Epithelial cell of proximal tubule (primary cell): ENCODE measurements at places on chromosomes 7 and 10. TPM values are rescaled to one million over a fixed set of nuclear protein-coding genes. Genes with fewer than 3 reads are reported as not detected.
A peak's percentile ranks its signal among the peaks of the same experiment; 100 is the strongest.

Gene NDUFB8
- 217 and 269 TPM in 2 replicates for total RNA-seq

Gene MMD2
- not detected in 2 replicates for total RNA-seq

Gene DRGX
- total RNA-seq: not detected in 2 replicates

Gene TES
- total RNA-seq: 153 and 174 TPM in 2 replicates

Gene DENND10
- 41.5 and 41.8 TPM in 2 replicates for total RNA-seq

Gene NKX2-3
- total RNA-seq: not detected in 2 replicates

GRCh38 chr10:5666841-5667630, 641 bp upstream of the ASB13 start:
- DNase-seq: no peak

DNA sequence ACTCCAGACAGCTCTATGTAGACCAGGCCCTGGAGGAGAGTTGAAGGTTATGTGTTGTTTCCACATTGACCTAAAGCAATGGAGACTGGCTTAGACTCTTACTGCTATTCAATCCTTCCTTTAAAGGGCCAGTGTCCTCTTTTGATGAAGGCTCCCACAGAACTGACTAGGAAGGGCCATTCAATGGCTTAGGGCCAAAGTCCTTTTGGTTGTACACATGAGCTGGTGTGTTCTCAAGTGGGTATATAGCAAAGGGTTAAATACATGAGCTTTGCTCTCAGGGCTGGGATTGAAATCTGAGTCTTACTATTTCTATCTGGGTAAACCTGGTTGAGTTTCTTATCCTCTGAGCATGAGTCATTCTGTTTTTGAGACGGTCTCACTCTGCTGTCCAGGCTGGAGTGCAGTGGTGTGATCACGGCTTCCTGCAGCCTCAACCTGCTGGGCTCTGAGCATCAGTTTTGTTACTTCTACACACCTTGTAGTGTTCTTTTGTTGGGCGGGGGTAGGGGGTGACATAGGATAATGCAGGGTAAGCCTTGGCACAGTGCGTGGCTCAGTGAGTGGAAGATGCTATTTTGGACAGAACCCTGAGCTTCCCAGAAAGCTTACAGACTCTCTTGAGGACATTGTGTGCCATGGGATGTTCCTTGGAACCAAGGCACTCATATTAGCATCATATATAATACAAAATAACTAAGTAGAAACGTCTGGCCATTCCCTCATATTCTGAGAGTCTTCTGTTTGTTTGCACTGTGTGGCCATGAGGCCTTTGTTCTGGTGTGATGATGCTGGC, 90.1 kb downstream of the ABCC2 start:
- DNase-seq: peak; percentile 18

DNA sequence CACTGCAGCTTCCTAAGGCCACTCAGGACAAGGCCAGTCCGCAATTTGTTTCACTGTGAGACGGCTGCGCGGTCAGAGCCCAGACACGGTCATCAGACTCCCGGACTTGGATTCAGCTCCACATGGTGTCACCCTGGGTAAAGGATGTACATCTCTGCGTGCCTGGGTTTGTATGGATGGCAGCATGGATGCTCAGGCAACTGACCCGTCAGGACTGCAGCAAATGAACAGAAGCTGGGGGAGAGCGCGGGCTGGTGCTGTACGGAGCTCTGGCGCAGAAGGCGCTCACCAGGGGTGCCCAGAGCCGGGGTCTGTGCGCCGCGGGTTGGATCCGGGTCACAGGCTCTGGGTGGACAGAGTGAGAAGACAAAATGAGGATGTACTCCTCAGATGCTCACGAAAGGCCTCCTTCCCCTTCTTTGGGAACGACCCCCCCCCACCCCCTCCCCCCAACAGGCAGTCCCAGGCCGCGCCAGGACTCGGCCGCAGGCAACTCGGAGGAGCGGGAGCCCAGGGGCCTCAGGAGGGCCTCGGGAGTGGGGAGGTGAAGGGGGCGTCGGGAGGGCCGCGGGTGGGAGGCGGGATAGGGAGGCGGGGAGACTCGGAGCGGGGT, 92.4 kb downstream of the CXCL12 start:
- DNase-seq: no peak

DNA sequence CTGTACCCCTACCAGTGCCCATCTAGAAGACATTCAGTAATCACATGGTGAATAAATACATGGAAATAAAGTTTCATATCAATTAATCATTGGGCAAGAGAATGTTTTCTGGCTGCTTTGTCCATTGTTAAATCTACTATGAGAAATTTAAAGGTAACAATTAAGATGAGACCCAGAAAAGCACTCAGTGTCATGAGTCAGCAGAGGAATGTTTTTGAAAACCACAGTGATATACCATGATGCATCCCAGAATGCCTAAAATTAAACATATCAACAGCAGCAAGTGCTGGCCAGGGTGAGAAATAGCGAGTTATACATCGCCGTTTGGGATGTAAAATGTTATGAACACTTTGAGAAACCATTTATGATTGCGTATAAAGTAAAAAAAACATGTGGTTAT, 825.3 kb upstream of the C7orf33 start:
- DNase-seq: no peak

DNA sequence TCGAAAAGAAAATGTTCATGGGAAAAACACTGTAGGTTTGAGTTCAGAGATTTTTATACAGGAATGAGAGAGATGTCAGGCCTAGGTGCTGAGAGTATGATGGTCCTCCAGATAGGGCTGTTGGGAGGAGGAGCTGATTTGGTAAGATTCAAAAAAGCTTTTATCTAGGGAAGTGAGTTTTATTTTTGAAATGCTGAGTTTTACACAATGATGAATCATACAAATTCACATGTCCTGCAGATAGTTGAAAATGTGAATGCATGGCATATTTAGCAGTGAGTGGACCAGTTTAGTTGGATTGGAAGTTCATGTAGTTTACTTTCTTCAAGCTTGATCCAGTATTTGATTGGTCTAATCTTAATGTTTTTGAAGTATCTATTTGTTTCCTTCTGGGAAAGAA, 154.8 kb downstream of the LRRC4 start:
- no peak for DNase-seq

- DNase-seq: peak; percentile 12
These were observed 87.7 kb upstream of the PDK4 start for GRCh38 chr7:95684037-95684436.

GRCh38 chr7:343227-343822, 53.4 kb downstream of the FOXL3 start:
- no peak for DNase-seq

GRCh38 chr7:40646717-40647116, 511.9 kb downstream of the SUGCT start:
- DNase-seq: no peak

- no peak for DNase-seq
These were observed 202.8 kb upstream of the MKLN1 start for GRCh38 chr7:131124867-131125266.

DNA sequence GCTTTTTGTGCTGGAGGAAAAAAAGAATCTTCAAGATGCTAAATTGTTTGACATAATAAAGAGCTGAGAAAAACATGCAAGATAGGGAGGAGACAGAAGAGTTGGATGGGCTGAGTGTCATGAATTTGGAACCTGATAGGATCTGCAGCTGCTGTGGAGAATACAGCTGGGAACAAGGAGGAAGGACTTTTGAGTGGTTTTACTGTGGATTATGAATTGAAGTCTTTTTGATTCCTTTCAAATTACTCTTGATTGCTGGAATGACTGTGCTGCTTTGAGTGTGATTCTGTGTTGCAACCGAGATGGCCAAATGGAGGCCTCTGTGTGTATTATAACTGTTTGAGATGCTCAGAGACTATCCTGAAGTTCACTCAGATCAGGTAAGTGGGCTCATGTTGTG, 4.0 kb downstream of the EFCAB10 start:
- DNase-seq: no peak
